ENCODE measurements at places on chromosomes 16 and 17.

DNA sequence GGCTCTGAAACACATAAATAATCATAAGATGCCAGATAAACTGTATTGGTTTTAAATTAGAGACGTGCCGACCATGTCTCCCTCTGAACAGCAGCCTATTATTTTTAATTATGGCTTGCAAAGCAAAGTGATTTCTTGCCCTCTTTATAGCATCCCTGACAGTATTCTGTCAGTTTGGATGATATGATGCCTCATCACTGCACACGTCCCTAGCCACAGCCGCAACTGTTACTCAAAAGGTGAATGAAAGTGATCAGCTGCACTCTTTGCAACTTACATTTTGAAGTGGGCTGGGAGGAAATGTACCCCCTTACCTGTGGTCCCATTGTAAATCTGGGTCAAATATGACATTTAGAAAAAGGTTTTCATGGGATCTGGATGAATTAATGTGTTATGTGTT lies 389.9 kb downstream of the MAF start:
- DNase-seq, result no peak

DNA sequence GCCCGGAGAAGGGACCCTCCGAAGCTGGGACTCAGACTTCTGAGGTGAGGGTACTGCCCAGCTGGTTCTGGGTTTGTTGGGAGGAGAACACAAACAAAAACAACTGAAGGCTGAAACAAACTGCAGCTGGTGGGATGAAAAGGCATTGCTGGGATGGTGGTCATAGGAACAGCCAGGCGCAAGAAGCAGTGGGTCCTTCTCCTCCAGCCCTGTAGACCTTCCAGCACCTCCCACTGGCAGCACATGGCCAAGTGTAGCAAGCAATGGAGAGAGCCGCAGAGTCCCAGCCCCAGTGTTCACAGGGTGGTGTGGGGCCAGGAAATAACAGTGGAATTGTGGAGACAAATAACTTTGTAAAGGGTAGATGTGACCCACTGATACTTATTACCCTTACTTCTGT lies 48.7 kb upstream of the FOXJ1 start:
- DNase-seq, result no peak

GRCh38 chr16:1002399-1003166 lies 21.0 kb downstream of the SOX8 start:
- no peak for DNase-seq

DNA sequence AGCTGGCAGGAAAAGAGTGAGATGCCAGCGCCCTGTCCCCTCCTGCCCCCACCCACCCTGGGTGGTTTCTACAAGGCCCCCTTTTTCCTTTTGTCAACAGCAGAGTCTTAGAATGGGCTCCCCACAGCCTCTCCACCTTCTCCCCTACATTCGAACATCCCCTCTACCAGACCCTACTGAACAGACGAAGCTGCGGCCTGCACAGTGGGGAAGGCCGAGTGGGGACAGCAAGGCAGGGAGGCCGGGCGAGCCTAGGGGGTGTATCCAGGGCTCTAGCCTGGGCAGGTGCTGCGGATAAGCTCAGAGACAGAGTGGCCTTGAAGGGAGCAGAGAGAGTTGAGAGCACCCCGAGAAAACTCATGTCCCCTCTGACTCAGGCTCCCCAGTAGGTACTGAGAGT lies 7.4 kb downstream of the ZACN start:
- no peak for DNase-seq

DNA sequence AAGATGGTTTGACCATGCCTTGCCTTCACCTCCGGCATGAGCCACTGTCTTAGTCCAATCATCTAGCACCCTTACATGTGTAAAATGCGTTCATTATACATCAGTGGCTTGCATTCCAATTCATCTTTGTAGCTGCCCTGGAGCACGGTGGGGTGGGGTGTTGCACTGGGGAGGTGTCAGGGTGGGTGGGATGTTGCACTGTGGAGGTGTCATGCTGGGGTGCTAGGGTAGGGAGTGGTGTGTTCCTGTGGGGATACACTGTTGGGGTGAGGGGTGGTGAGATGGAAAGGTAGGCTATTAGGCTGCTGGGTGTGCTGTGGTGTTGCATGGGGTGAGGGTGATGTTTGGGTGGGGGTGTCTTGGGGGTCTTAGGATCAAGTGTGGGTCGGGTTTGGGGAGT lies 47.0 kb downstream of the NLRC5 start:
- DNase-seq, result no peak

DNA sequence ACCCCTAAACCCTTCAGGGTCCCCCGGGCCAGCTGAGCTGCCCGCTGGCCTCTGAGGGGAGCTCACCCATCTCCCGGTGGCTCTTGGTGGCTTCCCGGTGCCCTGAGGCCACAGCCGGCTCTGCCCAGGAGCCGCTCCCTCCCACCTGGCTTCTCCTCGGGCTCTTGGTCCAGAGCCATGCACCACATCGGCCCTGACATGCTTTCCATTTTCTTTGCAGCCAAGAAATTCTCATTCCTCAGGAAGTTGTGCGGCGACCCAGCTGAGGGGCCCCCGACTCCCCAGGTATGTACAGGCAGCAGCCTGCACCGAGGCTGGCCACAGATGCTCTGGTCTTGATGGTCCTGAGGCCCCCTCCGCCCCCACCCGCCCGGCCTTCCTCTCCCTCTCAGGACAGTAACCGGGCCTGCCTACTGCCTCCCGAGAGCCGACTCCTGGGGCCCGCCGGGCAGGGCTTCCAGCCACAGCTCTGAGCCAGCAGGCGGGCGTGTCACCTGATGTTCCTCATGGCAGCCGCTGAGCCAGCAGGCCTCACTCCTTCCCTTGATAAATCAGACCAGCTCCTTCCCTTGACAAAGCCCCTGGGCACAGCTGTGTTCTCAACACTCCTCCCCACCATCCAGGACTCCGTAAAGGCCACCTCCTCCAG lies 28.4 kb upstream of the ZFPM1 start:
- DNase-seq, result no peak

GRCh38 chr17:78924481-78925151 lies 571 bp downstream of the TIMP2 start:
- DNase-seq, result no peak

GRCh38 chr17:72090108-72090507 lies 30.7 kb upstream of the SOX9 start:
- DNase-seq, result no peak

DNA sequence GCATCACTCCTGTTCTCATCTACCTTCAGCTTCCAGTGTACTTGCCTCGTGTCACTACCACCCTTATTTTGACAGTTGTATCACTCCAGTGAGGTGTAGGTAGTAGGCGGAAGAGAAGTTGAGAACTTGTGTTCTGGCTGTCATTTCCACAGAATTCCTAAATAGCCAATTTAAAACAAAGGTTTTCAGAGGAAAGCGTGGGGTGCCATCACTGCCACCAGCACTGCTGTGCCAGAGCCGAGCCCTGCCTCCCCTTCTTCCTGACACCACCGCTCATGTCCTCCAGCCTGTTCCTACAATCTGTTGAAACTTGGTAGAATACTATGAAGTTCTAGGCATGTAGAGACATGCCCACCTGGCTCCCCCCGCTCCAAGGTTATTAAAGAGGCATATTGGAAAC lies 215.8 kb downstream of the TANC2 start:
- no peak for DNase-seq

DNA sequence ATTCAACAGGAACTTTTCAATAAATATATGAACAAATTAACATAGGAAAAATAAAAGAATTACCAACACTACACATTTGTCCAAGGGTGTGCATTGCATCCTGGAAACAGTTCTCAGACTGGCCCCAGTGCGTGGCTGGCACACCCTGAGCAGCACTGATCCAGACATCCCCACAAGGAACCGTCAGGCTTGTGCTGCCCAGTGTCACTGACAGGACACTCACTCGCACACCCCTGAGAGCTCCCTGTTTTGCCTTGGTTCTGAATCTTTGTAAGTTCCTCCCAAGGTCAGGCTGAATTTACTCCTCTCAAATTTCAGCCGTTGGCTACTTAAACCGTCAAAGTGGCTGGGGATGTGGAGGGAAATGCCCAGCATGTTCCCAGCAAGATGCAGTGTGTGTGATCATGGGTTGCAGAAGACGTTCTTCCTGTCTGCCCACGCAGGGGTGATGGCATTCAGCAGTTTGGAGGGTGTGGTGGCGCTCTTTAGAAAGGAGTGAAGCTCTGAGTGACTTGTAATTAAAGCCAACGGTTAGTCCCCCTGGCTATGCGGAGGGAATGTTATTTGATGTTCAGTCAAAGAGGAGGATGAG lies 1.7 kb downstream of the MT2A start:
- peak; percentile 43 for DNase-seq

- no peak for DNase-seq
These were observed 57.2 kb downstream of the ACTG1 start for GRCh38 chr17:81455387-81455786.

- no peak for DNase-seq
These were observed 30.1 kb downstream of the CEP95 start for GRCh38 chr17:64536913-64537312.

DNA sequence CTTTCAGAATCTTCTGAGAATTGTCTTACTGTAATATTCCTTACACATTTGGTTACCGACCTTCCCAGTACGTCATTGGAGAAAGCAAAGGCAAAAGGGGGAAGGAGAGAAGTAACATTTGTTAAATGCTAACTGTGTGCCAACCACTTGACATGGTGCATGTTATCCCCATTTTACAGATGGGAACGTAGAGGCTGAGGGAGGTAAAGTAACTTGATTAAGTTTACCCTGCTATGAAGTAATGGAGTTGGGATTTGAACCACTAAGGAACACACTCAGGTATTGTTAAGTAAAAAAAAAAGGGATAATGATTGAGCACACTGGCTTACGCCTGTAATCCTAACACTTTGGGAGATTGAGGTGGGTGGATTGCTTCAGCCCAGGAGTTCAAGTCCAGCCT lies 156.4 kb downstream of the PRKCA start:
- DNase-seq, result no peak

DNA sequence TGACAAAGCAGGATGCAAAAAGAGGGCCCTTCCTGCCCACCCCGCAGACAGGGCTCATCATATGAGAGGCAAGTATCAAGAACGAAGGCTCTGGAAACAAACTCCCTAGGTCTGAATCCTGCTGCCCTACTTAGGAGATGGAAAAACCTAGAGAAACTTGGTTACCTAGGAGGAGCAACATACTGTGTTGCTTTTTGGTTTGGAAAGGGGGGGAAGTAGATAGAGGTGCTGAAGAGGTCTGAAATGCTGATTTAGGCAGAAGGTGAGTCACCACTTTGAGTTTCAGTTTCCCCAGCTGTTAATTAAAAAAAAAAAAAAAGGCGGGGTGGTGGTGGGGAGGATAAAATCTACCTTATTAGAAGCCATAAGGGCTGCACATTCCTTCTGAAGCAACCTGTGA lies 1.5 kb downstream of the N4BP1 start:
- DNase-seq, result peak; percentile 39

GRCh38 chr16:16163109-16163508 lies 60.2 kb downstream of the ABCC6 start:
- no peak for DNase-seq

All from NAMALWA (cell line).